ENCODE measurements at places on chromosomes 1 and 21. TPM values are rescaled to one million over a fixed set of nuclear protein-coding genes. Genes with fewer than 3 reads are reported as not detected.

DNA sequence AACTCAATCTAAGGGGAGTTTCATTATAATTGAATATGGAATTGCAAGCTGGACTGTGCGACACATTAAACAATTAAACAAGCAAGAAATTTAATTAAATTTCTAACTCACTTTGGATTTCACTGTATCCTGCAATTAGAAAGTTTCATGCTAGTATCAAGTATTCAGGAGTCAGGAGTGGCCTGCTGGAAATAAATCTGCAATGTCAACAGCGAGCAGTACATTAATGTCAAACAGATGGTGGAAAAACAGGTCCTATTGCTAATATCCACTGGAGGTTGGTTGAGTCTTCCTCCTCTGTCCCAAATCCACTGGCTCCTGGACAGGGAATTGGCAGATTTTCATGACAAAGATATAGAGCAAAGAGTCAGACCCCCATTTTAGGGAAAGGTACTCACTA, 237.1 kb downstream of the VAV3 start:
- DNase-seq = no peak
- H3K4me3 ChIP-seq = no peak overlapping the region
- no peak overlapping the region for H3K27ac ChIP-seq
- H3K4me1 ChIP-seq = no peaks in the 10 kb centered on the region

GRCh38 chr1:64564891-64565290, 95.0 kb downstream of the CACHD1 start:
- H3K27ac ChIP-seq = no peak overlapping the region
- no peaks in the 10 kb centered on the region for H3K36me3 ChIP-seq
- H3K27me3 ChIP-seq = no peaks in the 10 kb centered on the region
- H3K4me1 ChIP-seq = no peaks in the 10 kb centered on the region
- no peak for DNase-seq

DNA sequence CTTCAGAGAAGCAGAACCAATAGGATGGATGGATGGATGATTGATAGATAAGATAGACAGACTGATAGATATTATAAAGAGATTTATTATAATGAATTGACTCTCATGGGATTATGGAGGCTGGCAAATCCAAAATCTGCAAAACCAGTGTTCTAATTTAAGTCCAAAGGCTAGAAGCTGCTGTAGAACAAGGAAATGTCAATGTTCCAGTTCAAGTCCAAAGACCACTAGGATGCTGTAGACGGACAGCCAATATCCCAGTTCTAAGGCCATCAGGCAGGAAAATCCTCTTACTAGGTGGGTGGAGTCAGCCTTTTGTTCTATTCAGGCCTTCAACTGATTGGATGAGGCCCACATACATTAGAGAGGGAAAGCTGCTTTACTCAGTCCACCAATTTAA, 4.1 kb upstream of the SLC44A3 start:
- no peaks in the 10 kb centered on the region for H3K27me3 ChIP-seq
- no peaks in the 10 kb centered on the region for H3K36me3 ChIP-seq
- peaks cover 12% of the 10 kb centered on the region for H3K4me1 ChIP-seq
- H3K4me3 ChIP-seq = no peak overlapping the region
- H3K27ac ChIP-seq = no peak overlapping the region
- DNase-seq = no peak

DNA sequence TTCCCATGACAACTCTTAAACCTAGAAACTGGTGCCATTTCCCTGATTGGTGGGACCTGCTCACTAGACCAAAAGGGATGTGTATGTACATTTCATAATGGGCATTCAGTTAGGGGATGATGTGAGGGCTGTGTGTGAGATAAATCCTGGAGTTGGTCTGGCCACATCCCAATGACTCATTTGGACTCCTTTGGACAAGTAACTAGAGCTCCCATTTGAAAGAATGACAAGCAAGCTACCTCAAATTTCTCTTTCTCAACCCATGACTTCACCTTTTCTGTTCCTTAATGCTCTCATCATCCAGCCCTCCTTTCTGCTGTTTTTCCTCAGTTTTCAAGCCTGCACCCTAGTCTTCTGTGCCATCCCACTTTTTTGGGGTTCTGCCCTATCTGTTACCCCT, 27.9 kb downstream of the EBNA1BP2 start:
- no peaks in the 10 kb centered on the region for H3K36me3 ChIP-seq
- no peak for DNase-seq
- no peak overlapping the region for H3K4me3 ChIP-seq
- no peaks in the 10 kb centered on the region for H3K27me3 ChIP-seq
- H3K4me1 ChIP-seq = no peaks in the 10 kb centered on the region

DNA sequence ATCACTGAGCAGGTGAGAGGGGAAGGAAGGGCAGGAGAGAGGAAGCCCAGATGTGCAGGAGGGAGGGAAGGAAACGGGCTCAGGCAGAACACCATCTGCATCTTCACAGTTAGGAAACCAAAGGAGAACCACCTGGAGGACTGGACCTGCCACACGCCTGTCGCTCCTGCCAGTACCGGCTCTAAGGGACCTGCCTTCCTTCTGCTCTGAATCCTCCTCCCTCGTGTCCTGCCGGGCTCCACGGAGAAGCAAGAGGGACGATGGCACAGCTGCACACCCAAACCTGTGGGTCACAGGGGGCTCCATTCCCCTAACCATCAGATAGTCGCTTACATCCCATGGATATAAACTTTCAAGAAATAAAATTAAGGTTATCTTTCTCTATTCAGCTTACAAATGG, 56.1 kb downstream of the TOR1AIP2 start:
- no peak overlapping the region for H3K4me3 ChIP-seq
- no peak overlapping the region for H3K27ac ChIP-seq
- no peak for DNase-seq
- H3K4me1 ChIP-seq = no peaks in the 10 kb centered on the region

DNA sequence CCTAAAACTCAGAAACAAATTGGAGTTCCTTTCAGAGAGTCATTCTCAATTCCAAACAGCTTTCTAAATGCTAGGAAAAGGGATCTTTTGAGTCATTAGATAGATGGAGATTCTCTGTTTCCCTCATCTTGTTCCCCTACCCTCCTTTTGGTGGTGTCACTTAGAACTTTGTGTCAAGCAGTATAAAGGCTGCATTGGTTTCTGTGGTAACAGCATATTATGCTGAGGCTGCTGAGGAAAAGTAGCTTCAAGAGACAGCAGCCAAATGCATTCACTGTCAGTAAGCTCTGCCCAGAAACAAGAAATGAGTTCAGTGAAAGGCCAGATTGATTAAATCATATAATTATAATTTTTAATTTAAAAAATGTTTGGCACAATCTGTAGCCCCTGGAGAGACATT, 144.1 kb downstream of the LRRC40 start:
- no peak for DNase-seq
- H3K4me3 ChIP-seq = no peak overlapping the region
- no peak overlapping the region for H3K27ac ChIP-seq
- H3K36me3 ChIP-seq = no peaks in the 10 kb centered on the region
- no peaks in the 10 kb centered on the region for H3K27me3 ChIP-seq
- no peaks in the 10 kb centered on the region for H3K4me1 ChIP-seq

DNA sequence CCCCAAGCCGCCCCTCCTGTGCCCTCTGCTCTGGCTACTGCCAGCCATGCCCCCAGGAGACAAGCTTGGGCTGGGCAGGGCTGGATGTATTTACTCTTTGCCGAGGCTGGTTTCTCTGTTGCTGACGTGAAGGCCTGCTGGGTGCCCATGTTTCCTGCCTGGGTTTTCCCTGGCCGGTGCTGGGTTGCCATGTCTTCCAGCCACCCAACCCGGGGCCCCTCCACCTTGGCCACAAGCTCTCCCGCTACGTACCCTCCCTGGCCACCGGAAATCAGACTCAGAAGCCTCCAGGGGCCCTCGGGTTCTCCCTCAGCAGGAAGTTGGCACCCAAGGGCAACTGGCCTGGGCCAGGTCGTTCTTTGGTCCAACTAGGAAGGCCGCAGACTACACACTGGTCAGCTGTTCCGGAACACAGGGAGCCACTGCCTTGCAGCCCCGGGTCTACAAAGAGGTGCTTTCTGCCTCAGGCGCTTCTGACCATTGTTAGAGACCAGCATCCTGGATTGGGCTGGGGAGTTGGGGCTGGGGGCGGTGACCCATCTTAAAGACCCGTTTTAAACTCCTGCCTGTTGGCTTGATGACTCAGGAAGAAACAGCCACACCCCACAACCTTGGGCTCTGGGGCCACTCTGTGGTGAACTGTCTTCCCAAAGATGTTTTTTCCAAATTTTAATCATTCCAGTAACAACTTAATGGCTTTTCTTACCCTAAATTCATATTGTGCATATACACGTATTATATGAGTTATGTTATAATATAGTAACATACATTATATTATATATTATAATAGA, 71.2 kb upstream of the RUNX3 start:
- no peak for DNase-seq
- H3K4me3 ChIP-seq = no peak overlapping the region
- no peaks in the 10 kb centered on the region for H3K4me1 ChIP-seq
- no peaks in the 10 kb centered on the region for H3K27me3 ChIP-seq

DNA sequence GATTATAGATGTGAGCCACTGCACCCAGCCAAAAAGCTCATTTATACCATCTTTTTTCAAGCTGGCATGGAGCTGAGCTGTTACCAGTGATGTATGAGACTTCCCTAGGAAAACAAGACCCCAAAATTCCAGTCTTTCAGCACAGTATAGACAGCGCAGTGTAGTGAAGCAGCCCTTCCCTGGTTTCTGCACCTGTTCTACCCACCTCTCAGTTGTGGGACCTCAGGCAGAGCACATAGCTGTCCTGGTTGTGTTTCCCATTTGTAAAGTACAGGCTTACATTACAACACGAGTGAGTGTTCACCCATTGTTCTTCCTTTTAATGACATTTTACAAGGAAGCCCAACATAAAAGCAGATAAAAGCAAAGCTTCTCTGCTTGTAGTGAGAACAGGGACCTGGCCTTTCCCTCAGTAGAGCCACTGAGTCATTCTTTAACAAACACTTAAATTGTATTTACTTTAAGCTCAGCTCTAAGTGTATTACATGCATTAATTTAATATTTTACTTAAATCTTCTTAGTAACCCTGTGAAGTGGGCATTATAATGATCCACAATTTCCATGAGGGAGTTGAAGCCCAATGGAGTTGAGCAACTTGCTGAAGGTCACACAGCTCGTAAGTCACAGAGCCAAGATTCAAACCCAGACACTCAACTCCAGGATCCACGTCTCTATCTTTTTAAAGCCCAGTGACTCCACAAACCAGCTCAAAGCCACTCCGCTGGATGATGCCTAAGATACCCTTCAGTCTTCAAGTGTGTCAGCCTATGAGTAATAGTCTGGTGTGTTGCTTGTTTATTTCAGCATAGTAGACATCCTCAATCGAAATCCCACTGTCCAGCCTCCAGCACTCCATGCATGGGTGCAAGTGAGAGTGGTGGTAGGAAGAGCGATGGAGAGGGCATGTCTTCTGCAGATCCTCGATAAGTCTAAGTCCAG, 40.5 kb upstream of the CAPZB start:
- H3K36me3 ChIP-seq = no peaks in the 10 kb centered on the region
- H3K4me1 ChIP-seq = no peaks in the 10 kb centered on the region
- no peaks in the 10 kb centered on the region for H3K27me3 ChIP-seq

- H3K27me3 ChIP-seq = no peaks in the 10 kb centered on the region
- H3K4me1 ChIP-seq = peaks cover 7% of the 10 kb centered on the region
- no peak overlapping the region for H3K27ac ChIP-seq
Measured at GRCh38 chr1:93598396-93598795, 83.2 kb downstream of the BCAR3 start.

- H3K36me3 ChIP-seq = no peaks in the 10 kb centered on the region
- no peaks in the 10 kb centered on the region for H3K27me3 ChIP-seq
- H3K27ac ChIP-seq = no peak overlapping the region
- no peak overlapping the region for H3K4me3 ChIP-seq
- no peak for DNase-seq
Measured at GRCh38 chr1:220274251-220274855, 2.1 kb upstream of the RAB3GAP2 start.

DNA sequence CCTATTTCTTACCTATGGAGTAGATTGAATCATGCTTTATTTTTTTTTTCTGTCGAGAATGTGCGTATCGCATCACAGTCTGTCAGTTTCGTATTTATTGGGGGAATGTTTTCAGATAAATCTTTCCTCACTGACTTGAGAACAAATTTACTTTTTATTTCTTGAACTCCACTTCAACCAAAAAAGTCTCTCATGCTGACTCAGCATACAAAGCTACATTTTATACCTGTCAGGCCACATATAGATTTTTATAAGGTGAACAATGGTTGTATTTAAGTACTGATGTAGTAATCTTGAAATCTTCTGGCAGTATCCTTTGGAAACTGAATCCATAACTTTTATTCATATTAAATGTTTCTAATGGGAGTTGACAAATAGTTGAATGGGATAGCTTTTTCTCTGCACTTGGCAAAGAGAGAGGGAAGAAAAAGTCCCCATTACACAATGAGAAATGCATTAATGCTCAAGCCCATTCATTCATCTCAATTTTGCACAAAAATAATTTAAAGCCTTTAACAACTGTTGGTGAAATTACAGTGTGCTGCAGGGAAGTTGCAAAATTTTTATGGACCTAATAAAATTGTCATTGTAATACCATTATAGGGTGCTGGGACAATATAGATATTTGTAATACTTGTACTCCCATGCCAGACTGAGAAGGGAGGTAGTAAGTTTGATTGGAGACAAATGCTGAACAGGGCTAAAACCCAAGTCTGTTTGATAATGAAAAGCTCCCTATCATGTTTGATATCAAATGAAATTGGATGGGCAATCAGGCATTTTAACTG, 367.6 kb downstream of the HLX start:
- H3K36me3 ChIP-seq = no peaks in the 10 kb centered on the region
- H3K27me3 ChIP-seq = no peaks in the 10 kb centered on the region
- no peak overlapping the region for H3K4me3 ChIP-seq
- no peak overlapping the region for H3K27ac ChIP-seq

GRCh38 chr1:186659890-186660341, 20.3 kb downstream of the PTGS2 start:
- no peaks in the 10 kb centered on the region for H3K36me3 ChIP-seq
- H3K4me1 ChIP-seq = no peaks in the 10 kb centered on the region
- H3K27me3 ChIP-seq = no peaks in the 10 kb centered on the region
- no peak for DNase-seq
- H3K27ac ChIP-seq = no peak overlapping the region
- H3K4me3 ChIP-seq = no peak overlapping the region

- no peak overlapping the region for H3K27ac ChIP-seq
- DNase-seq = no peak
- H3K27me3 ChIP-seq = no peaks in the 10 kb centered on the region
- no peaks in the 10 kb centered on the region for H3K36me3 ChIP-seq
- no peak overlapping the region for H3K4me3 ChIP-seq
Measured at GRCh38 chr1:211548321-211549091, 30.5 kb downstream of the SLC30A1 start.

DNA sequence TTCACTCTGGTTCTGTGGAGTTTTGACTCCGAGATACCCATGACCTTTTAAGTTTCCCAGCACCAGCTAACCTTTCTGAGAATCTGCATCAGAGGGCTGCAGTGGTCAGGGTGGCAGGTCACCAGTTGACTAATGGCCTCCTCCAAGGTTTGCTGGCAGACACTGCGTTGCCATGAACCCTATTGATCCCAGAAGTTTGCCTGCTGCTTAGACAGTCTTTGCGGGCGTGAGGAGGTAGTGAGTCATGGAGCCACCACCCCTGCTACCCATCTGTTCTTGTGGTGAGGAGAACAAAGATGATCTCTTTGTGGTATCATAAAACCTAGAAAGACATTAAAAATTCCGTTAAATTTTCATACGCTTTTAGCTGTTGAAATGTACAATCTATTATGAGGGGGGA, 180.4 kb downstream of the FGGY start:
- no peak for DNase-seq
- no peak overlapping the region for H3K27ac ChIP-seq
- no peaks in the 10 kb centered on the region for H3K4me1 ChIP-seq
- no peaks in the 10 kb centered on the region for H3K27me3 ChIP-seq

The NVL gene
- 12.2 TPM for total RNA-seq

The CCDC185 gene
- total RNA-seq = not detected

The NOS1AP gene
- total RNA-seq = 1.6 TPM

The KLF17 gene
- not detected for total RNA-seq

The KCNQ4 gene
- total RNA-seq = 0.66 TPM

The C8A gene
- total RNA-seq = 0.09 TPM

All from pancreas (tissue), 10 donors.